ENCODE measurements at places on chromosomes 4 and X.

GRCh38 chr4:74932832-74933561 is at the start of gene PARM1:
Gene PARM1 (plus strand): TSS chr4:74933116. CDS start chr4:74933328, 212 bp downstream.
- DNase-seq, result peak; percentile 97

DNA sequence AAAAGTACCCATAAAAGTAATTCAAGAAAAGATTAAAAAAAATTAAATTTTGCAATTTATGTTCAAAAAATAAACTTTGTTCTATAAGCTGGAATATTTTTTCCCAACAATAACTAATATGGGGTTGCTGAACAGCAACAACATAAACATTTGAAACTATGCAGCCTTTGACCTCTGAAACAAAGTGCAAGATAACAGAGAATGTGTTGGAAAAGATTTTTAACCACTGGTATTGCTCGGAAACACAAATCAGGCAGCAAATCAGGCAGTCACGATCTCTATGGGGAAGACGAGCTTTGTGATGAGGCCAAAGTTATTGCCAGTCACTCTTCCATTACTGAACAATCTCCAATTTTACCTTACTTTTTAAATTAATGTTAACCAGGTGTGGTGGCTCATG is 332.1 kb downstream of the PABPC4L start:
- no peak for DNase-seq

GRCh38 chr4:148310756-148311155 is 131.5 kb downstream of the NR3C2 start:
- no peak for DNase-seq

DNA sequence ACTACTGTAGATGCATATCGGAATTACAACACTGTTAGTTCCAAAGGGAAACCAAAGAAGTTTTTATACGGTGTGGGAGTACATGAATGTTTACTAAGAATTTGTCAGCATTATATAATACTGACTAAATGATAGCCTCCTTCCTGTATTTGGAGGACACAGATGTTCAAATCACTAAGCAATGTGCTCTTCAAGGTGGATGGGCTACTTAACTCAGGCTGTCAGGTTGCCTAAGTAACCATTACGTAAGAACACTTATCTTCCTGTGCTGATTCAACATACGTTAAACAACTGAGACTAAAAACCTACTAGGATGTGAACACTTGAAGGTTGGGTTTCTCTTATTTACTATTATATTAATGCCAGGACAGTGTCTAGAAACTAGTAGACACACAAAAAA is 81.9 kb upstream of the HPGD start:
- DNase-seq, result no peak

- DNase-seq, result no peak
Observed at GRCh38 chr4:24234288-24234848, 344.5 kb upstream of the PPARGC1A start.

GRCh38 chr4:114136069-114136468 is 156.6 kb upstream of the ARSJ start:
- no peak for DNase-seq

- DNase-seq, result no peak
Observed at GRCh38 chr4:158682066-158682465, 10.0 kb downstream of the ETFDH start.

- no peak for DNase-seq
Observed at GRCh38 chr4:164871673-164872072, 5.3 kb upstream of the APELA start.

Data from colonic mucosa (tissue), 4 donors.